ENCODE measurements at places on chromosomes 2 and 18.

GRCh38 chr2:204325468-204325867 is 219.8 kb upstream of the PARD3B start:
- DNase-seq, result peak; percentile 31

- DNase-seq, result no peak
These were observed 998.8 kb upstream of the PIK3C3 start for GRCh38 chr18:40956213-40956612.

- DNase-seq, result no peak
These were observed 429.5 kb downstream of the CCDC85A start for GRCh38 chr2:56613254-56613653.

DNA sequence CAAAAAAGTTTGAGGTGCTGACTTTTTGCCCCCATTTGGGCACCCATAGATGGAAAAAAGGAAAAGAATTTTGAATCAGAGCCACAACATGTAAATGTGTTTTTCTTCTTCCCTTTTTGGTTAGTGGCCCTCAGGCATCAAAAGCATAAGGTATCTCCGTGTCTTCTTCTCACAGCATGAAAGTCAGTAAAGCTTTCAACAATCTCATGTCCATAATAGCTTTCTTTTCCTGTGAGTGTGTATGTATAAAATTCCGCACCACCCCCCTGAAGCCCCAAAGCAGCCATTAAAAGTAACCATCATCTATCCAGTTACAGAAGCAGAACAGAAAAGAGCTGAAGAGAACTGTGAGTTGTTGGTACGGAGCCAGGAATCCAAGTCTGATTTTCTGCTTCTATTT is 1539.7 kb upstream of the ACVR2A start:
- DNase-seq, result no peak

DNA sequence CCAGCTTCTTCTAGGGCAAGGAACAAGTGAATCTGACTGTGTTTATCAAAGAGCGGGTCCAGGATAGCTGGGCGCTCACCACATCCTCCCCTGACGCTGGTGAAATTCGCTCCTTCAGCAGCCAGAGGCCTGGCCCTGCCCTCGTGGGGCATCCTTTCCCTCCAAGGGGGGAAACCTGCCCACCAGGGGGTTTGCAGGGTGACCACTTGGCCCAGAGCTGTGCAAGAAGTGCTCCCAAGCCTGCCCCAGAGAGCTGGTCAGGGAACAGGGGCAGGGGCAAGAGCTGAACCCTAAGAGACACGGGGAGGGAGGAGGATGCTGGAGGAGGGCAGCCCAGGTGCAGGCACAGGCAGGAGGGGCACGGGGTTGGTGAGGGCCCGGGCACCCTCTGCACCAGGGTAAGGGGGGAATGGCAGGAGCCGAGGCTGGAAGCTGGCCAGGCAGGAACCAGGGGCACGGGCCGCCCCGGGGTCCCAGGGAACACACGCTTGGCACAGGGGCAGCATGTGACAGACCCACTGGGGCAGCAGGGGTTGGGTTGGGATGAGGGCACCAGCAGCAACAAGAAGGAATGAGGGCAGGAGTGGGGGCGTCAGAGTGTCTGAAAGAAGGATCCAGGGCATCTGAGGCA is 2.8 kb upstream of the GPR55 start:
- DNase-seq, result no peak

DNA sequence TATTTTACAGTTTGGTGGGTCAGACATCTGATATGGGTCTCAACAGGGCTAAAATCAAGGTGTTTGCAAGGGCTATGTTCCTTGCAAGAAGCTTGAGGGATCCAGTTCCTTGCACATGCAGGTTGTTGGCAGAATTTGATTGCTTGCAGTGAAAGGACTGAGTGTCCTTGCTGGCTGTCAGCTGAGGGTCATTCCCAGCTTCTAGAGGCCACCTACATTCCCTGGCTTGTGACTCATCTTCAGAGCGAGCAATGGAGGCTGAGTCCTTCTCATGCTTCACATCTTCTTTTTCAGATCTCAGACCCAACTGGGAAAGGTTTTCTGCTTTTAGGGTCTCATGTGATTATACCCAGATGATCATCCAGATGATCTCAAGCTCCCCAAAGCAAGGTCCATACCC is 12.4 kb downstream of the MEX3C start:
- no peak for DNase-seq

GRCh38 chr18:54075689-54076088 is 148.8 kb downstream of the MBD2 start:
- no peak for DNase-seq

GRCh38 chr2:233761040-233761769 is 1.1 kb downstream of the UGT1A1 start:
- no peak for DNase-seq

GRCh38 chr2:223214394-223215253 is 162.6 kb downstream of the KCNE4 start:
- no peak for DNase-seq

DNA sequence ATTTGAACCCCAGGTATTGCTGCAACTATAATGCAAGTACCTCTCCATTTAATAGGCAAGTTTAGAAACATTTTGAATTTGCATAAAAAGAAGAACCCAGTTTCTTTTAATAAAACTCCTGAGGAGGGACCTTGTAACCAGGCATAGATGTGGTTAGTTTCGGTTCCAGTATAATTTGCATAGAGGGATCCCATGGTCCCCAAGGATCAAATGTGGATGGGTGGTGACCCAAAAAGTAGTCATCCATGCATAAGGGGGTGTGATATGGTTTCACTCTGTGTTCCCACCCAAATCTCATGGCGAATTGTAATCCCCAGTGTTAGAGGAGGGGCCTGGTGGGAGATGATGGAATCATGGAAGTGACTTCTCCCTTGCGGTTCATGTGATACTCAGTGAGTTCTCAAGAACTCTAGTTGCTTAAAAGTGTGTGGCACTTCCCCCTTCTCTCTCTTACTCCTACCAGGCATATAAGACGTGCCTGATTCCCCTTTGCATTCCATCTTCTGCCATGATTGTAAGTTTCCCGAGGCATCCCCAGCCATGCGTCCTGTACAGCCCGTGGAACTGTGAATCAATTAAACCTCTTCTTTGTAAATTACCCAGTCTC is 40.2 kb upstream of the SKA1 start:
- DNase-seq, result no peak

- DNase-seq, result no peak
These were observed 161.1 kb downstream of the CAMKMT start for GRCh38 chr2:44522846-44523245.

DNA sequence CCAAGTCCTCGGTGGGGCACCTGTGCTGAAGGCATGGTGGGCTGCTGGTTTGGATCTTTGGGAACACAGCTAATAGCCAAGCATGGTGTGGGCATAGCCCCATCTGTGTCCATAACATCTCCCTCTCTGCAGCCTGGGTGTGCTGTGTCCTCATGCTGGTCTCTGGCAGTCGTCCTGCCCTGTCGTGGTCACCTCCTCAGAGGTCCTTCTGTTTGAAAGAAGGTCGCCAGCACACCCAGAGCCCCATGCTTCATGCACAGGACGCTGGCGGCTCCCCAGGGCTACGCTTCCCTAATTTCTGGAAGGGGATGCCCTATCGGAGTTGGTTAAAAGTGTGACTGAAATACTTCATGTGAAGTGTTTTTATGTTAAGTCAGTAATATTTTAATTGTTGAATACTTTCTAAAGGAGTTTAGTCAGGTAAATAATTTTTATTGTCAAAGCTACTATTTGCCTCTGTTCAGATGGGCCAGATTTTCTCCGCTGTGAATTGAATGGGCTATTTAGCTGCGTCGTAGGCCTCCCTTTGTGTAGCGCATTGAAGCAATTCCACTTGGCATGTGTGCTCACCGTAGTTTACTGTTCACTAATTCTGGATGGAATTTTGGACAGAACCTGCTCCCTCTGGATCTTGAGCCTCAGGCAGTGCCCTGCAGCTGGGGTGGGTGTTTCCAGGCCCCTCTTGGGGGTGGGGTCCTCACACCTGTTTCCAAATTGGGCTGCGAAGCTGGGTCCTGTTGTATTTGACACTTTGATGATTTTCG is 81.9 kb downstream of the WDSUB1 start:
- no peak for DNase-seq

GRCh38 chr2:129178356-129178755 is 801.1 kb upstream of the RAB6C start:
- DNase-seq, result no peak

DNA sequence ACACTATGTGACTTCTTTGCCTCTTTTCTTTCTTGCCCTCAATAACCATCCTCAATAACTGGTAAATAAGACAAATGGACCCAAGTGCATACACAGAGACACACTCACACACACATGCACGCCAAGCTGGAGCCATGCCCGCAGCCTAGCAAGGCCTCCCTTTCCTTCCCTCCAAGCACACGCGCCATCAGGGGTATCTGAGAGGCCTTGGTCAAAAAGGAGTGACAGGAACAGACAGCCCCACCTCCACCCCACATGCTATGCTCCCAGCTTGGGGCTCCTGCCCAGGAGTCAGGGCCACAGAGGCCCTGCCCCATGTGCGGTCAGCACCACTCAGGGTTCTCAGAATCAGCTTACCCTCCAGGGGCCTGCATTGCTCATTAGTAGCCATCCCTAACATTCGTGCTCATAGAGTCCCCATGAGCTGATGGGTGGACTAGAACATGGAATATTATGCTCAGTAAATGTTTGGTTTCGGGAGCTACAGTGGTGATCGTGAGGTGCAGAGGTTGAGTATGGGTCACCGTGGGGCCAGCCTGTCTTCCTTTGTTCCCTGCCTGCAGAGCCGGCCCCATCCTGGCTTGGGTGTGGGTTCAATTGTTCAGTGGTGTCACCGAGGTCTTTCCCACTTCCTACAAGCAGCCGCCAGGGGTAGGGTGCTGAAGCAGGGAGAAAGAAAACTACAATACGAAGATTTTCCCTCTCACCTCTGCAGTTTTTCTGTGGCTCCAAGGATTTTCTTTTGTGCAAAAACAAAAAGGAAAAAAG is 158.2 kb upstream of the RAB12 start:
- DNase-seq, result no peak
